ENCODE measurements at places on chromosomes 12 and 14.

DNA sequence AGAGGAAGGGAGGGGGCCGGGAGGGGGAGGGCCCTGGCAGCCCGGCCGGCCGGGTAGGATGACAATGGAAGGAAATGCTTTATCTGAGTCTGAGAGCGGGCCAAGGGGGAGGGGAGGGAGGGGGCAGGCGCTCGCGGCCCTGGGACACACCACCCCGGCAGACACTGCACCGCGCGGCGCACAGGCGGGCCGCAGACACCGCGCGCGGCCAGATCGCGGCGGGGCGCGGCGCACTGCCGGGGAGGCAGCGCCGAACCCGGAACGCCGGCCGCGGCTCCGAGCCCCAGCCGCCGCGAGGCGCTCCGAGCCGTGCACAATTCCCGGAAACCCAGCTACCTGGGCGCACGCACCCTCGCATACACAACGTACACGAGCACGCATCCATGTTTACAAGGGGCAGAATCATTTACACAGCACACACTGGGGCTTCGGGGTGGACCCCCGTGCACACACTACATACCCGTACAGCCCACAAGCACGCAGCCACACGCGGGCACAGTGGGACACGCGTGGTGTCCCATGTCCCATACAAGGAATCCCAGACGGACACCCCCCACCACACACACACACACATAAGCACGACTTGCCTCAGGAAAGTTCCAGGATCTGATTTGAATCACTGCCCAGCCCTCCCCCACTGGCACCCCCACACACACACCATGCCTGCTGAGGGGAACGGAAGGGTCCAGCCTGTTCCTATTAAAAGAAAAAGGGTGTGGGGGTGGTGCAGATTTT lies at the start of gene HDAC7:
HDAC7 (minus strand) TSS at position 8 of the 735 bp plus-strand sequence. CDS start 118 bp downstream, outside the sequence.
- peak; percentile 57 for DNase-seq

- no peak for DNase-seq
Observed at GRCh38 chr12:75611041-75611440, 99.6 kb upstream of the KRR1 start.

GRCh38 chr12:24366514-24366913 lies 417.0 kb upstream of the SOX5 start:
- no peak for DNase-seq

DNA sequence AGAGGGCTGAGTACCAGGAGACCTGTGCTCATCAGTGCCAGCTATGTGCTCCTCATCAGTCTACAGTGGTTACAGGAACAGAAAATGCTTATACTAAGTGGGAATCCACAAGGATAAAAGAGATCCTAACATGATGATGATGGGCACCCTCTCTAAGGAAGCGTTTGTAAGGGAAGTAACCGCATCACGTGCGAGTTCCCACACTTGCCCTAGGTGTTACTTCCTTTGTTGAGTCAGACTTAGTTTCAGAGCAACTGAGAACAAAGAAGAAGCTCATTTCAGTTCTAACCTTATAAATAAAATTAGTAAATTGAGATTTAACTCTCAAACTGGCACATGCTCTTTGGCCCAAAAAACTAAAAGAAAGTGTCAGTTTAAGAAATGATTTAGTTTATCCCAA lies 956.4 kb upstream of the TMEM132C start:
- DNase-seq, result no peak

DNA sequence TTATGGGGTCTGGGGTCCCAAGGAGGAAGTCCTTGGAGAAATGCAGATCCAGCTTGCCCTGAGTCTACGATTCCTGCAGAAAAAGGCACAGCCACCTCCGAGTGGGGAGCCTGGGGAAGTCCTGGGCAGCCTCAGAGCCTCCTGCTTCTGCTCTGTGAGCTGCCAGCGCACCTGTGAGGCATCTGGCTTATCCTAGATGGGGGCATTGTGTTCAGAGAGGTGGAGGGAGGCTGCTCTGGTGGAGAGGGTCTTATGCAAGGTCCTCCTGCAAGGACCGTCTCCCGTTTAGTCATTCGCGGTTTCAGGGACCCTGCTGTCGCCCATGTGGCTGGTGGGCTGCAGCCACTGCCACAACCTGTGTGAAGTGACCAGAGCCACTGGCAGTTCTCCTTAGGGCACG lies 53.0 kb upstream of the PRMT8 start:
- no peak for DNase-seq

DNA sequence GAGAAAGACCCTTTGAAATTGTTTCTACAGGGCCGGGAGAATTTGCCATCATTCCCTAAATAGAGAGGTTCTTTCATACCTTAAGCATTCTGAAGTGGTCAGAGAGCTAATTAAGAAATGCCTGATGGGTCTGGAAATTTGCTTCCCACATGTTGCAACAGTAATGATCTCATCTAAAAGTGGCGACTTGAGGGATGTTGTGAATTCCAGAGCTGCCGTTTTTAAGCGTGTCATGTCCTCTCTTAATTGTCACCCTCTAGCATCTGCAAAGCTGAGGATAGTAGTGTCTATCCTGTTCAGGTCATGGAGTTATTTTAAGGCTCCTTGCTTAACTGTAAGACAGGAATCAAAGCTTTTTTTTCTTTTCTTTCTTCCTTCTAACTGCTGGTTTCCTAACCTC lies 60.4 kb downstream of the FOS start:
- DNase-seq, result peak; percentile 26

DNA sequence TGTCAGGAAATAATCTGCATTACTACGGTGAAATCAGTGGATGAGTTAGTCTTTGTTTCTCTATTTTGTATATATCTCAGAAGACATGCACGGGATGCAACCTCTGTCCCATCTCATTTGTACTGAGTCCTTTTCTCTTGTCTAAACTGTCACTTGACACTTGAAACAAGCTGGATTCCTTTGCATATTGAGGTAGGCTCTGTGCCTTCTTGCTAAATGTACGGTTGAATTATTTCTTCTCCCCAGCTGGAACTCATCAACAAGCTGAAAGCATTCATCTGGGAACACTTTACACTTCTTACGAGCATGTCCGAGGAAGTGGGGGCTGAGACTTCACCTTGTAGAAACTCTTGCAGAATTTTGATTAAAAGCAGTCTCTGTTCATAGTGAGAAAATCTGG lies 119.5 kb downstream of the VEZT start:
- peak; percentile 86 for DNase-seq

- DNase-seq, result no peak
Observed at GRCh38 chr12:14356147-14356546, 9.3 kb upstream of the ATF7IP start.

- no peak for DNase-seq
Observed at GRCh38 chr12:22656376-22656775, 31.4 kb downstream of the ETNK1 start.

- DNase-seq, result no peak
Observed at GRCh38 chr14:77151245-77151644, 9.7 kb upstream of the ZDHHC22 start.

GRCh38 chr14:94827711-94828447 lies 58.0 kb upstream of the GSC start:
- DNase-seq, result no peak
